Activated T-cell treated with anti-CD3 and anti-CD28 coated beads, Interleukin-2, amount 50 U/mL, for 1 hour (primary cell): ENCODE measurements at places on chromosomes 5 and 9.

- DNase-seq: no peak
Observed at GRCh38 chr9:78575081-78575480, 278.2 kb downstream of the PSAT1 start.

DNA sequence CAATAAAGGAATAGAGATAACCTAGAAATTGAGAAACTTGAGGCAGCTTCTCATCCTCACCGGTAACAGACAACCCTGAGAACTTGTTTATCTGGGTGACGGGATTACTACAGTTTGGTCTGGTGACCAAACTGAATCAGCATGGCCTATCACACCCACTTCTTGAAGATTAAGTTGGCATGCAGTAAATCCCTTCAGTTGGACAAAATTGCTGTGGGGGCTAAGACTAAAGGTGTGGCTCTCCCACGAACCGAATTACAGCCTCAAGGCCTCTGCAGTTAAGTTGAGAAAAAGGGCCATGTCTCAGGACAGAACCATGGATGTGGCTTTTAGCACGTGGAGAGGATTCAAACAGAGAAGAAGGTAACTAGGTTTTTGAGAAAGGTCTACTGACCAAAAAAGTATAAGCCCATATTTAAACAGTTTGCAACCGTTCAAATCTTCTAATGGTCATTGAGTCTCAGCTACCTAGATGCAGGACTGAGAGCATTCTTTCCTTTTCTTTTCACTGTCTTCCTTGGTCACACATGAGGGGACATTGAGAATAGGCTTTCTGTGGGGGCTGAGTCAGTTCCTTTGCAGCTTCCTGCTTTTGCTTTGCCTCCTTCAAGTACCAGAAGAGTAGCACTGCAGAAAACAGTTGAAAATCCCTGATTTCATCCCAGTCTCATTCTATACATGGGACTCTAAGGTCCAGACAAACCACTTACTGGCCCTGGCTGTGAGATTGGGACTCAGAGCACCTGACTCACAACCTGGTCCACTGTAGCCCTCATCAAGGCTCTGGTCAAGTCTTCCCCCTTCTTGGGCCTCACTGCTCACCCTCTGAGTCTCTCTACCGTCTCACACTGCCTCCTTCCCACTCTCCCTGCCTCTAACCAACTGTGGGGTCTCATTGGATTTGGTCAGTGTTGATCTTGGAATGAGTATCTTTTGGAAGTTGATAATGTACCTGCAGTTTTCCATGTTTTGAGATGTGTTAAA lies 30.9 kb downstream of the PDE6A start:
- DNase-seq: no peak

GRCh38 chr9:130938652-130939404 lies at the start of gene FIBCD1:
FIBCD1 (minus strand) TSS chr9:130939247; CDS start chr9:130938607, 640 bp downstream.
- DNase-seq: no peak

DNA sequence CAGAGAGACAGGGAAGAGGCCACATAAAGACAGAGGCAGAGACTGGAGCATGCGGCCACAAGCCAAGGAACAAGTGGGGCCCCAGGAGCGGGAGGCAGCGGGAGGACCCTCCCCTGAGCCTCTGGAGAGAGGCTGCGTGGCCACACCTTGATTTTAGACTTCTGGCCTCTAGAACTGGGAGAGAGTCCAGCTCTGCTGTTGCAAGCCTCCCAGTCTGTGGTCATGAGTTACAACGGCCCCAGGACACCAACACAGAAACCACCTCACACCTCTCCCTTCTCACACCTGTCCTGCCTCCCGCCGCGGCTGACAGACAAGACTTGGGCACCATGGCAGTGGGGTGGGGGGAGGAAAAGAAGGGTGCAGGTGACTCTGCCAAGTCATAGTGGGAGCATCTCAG lies 2.2 kb downstream of the INPP5E start:
- no peak for DNase-seq

GRCh38 chr9:107158321-107158720 lies 124.8 kb upstream of the RAD23B start:
- no peak for DNase-seq

DNA sequence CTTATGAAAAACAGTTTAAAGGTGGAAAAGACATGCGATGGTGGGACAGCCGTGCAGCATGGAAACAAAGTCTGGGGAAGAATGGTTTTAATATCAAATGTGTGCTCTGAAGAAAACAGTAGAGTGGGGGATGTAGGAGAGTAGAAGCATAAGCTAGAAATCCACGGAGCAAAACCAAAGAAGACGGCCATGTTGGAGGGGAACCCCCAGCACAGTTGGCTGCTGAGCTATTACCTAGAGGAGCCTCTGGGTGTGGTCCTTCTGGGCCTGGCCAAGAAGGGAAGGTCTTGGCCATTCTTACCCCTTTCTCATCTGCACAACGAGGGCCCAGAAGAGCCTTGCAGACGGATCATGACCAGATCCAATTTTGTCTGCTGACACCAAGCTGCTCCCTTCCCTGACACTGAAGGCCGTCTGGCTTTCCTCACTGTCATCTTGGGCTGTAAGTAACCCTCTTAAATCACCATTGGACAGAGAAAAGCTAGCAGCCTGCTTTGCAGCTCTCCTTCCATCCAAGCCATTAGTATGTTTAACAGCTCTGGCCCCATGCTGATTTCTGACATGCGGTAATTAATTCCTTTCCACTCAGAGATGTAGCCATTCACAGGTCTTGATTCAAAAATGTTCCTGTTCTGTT lies 189.5 kb downstream of the SEC61B start:
- no peak for DNase-seq

- no peak for DNase-seq
Observed at GRCh38 chr5:36657563-36657995, 51.2 kb downstream of the SLC1A3 start.

GRCh38 chr5:149733129-149733900 lies 3.2 kb downstream of the PPARGC1B start:
- DNase-seq: no peak

- DNase-seq: no peak
Observed at GRCh38 chr5:142829801-142830220, 59.6 kb downstream of the ARHGAP26 start.

DNA sequence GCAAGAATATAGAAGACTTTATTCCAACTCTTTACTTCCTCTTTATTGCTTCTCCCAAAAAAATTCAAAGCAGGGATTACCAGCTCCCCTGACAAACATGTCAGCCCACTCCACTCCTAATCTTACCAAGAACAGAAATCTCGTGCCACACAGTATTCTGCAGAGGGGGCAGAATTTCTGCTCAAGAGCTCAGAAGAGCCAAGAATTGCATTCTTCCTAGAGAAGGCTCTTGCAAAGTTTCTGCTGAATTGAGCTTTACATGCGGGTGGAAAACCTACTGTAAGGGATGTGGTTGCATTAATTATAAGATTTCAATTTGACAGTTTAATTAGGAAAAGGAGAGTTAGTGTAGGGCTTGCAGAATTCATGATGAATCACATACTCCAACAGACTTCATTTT lies 428.5 kb downstream of the CETN3 start:
- no peak for DNase-seq

GRCh38 chr5:159424123-159424522 lies 93.8 kb upstream of the IL12B start:
- DNase-seq: no peak

DNA sequence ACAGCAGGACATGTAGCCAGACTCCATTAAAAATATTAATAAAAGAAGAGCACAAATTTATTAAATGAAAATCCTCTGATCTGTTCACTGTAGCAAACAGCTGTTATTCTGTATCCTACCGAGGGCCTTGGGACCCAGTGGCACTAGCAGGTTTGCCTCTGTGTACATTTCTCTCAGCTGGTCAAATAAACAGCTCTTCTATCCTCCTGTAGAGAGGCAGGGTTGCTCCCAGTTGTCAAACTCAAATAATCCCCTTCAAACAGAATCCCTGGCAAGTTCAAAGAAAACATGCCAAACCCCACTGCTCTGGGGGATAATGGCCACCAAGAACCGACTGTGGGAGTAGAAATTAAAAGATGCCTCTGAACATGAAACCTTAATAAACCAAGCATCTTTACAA lies 1262.0 kb upstream of the DMAC1 start:
- DNase-seq: no peak

GRCh38 chr9:5587024-5587423 lies 41.9 kb upstream of the RIC1 start:
- no peak for DNase-seq

DNA sequence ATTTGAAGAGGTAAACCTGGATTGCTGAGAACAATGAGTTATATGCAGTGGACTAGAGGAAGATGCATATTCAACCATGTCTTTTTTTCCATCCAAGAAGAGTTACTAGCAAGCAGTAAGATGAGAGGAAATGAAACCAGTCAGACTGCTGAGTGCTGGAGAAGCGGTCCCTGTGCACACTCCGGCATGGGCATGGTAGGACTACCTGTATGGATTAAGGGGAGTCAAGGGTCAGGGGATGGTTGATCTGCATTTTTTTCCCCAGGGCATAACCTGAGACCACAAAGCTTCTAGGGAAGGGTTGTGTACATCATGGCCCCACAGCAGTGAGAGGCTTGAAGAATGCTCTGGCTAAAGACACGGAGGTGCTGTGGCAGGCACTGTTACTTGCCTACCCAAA lies 76.6 kb upstream of the ZNF169 start:
- DNase-seq: no peak

- no peak for DNase-seq
Observed at GRCh38 chr9:92179286-92180001, 64.2 kb upstream of the SPTLC1 start.

- no peak for DNase-seq
Observed at GRCh38 chr5:73693573-73694061, 67.6 kb downstream of the ARHGEF28 start.

- DNase-seq: no peak
Observed at GRCh38 chr9:129945314-129945713, 97.7 kb downstream of the FNBP1 start.

DNA sequence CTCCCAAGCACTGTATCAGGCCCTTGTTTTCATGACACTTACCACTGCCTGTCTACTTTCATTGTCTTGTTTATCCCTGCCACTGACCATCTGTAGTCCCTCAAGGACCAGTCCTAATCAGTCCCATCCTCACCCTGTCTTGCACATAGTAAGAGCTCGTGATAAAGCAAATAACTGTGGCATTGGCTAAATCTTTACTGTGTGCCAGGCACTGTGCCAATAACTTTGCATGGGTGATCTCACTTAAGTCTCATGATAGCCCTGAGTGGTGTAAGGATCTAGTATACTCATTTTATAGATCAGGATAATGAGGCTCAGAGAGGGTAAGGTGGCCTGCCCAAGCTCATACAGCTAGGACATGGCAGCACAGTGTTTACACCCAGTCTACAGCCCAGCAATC lies 5.6 kb downstream of the CDX1 start:
- no peak for DNase-seq

- no peak for DNase-seq
Observed at GRCh38 chr9:124472770-124473169, 22.5 kb downstream of the ADGRD2 start.

DNA sequence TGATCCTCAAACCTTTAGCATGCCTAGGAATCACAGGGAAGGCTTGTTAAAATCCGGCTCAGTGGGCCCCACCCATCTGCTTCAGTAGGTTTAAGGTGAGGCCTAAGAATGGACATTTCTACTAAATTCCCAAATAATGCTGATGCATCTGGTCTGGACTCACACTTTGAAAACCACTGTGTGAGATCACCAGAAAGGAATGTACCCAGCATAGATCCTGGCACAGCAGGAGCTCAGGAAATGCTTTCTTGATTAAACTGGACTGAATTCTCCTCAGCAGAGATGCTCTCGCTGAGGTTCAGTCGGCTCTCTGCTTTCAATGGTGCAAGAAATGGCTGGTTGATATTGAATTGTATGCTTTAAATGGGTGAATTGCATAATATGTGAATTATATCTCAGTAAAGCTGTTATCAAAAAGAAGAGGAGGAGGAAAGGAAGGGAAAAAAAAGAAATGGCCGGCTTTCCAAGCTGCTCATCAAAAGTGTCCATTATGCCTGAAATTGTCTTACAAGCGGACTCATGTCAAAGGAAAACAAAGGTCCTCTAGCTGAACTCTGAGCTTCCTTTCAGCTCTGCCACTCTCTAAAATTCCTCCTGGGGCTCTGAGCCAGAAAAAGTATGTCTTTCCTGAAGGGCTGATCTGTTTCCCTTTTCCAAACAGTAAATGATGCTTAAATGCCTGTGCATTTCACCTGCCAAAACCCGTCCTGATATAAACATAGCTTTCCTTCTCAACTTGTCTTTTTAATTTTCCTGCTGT lies 77.6 kb upstream of the SAP30L start:
- DNase-seq: no peak

GRCh38 chr5:125085797-125086505 lies 339.5 kb upstream of the ZNF608 start:
- DNase-seq: no peak

GRCh38 chr9:29241320-29241719 lies 1668.0 kb upstream of the C9orf72 start:
- DNase-seq: no peak
